ENCODE measurements at places on chromosomes 7 and 10.

GRCh38 chr7:121575194-121575765, 179.2 kb upstream of the FAM3C start:
- DNase-seq: no peak

DNA sequence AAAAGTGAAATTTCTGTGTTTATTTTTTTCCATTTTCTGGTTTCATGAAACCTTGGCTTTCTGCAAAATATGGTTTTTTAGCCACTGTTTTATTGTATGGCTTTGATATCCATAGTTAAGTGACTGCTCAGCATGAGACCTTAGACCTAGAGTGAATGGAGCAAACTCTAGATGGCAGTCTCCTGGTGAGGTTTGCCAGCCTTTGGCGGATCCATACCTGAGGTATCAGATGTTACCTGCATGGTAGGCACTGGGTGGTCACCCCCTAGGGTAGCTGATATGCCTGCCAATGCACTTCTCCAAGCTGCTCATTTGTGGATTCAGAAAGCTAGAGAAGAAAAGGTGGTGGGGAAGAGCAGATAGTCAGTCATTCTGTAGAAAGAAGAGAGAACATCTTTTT, 17.4 kb upstream of the FZD8 start:
- no peak for DNase-seq

GRCh38 chr7:129492391-129492790, 9.9 kb upstream of the SMKR1 start:
- DNase-seq: no peak

- no peak for DNase-seq
These were observed 55.0 kb upstream of the EEPD1 start for GRCh38 chr7:36098096-36098495.

Measured in stimulated activated CD4-positive, alpha-beta T cell treated with anti-CD3 and anti-CD28 coated beads, Interleukin-1b, Interleukin-23, amount 100 ng/mL, for 4 hours (primary cell).